ENCODE measurements at places on chromosomes 2 and 18.
A peak's percentile ranks its signal among the peaks of the same experiment; 100 is the strongest.

DNA sequence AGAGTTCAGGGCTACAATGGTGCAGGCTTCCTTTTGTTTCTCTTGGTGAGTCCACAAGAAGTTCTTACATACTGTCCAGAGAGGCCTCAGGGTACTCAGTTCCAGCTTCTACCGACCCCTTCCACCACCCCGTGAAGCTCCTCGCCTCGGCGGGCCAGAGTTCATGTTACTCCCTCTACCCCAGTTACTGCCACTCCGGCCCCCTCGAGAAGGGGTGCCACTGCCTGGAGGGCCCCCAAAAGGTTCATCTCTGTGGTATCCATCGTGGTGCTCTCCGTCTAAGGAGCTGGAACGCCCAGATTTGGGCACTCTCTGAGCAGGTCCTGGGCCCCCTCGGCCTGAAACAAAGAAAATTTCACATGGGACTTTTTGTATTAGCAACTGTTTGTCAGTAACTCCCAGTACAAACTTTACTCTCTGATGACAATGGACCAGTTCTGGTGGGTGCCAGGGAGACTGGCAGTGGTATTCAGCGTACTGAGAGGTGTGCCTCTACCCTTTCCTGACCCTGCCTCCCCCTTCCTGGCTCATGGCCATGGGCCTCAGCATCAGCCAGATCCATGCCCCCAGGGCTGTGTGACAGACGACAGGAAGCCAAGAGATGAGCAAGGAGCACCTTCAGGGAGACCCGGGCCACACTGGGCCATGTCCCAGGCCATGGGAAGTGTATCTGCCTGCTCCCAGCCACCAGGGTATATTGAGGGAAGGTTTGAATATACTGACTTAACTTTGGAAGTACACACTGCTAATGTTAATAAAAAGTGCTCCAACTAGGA, 5.1 kb downstream of the SFT2D3 start:
- DNase-seq: no peak

DNA sequence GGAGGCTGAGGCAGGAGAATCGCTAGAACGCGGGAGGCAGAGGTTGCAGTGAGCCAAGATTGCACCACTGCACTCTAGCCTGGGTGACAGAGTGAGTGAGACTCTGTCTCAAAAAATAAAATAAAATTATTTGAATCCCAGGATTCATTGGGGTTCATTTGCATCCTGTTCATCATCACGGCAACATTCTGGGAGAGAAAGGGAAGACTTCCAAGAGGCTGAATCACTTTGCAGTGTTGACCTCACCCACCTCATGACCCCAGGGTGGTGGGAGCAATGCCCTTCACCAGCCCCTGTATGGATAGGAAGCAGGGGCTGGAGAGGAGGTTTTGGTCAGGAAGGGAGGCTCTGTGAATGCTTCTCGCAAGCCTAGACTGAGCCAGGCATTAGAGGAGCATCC, 195.6 kb downstream of the CTIF start:
- no peak for DNase-seq

DNA sequence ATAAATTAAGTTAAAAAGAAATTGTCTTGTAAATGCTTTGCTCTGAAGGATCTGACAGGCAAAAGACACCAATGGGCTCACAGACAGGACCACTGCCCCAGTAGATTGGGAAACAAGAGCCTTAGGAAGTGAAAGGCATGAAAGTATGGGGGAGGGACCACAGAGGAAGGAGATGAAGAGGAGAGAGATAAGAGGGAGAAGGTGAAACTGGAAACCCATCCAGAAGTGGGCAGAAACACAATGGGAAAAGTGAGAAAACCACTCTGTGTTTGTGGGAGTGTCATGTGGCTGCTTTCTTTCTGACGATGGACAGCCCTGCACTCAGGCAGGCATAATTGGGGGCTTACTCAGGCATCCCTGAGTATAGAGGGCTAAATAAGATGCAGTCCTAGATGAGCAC, 101.5 kb upstream of the STON1 start:
- no peak for DNase-seq

GRCh38 chr2:73028841-73029240, 42.7 kb downstream of the SFXN5 start:
- no peak for DNase-seq

GRCh38 chr2:77713412-77713811, 191.2 kb upstream of the LRRTM4 start:
- DNase-seq: no peak

DNA sequence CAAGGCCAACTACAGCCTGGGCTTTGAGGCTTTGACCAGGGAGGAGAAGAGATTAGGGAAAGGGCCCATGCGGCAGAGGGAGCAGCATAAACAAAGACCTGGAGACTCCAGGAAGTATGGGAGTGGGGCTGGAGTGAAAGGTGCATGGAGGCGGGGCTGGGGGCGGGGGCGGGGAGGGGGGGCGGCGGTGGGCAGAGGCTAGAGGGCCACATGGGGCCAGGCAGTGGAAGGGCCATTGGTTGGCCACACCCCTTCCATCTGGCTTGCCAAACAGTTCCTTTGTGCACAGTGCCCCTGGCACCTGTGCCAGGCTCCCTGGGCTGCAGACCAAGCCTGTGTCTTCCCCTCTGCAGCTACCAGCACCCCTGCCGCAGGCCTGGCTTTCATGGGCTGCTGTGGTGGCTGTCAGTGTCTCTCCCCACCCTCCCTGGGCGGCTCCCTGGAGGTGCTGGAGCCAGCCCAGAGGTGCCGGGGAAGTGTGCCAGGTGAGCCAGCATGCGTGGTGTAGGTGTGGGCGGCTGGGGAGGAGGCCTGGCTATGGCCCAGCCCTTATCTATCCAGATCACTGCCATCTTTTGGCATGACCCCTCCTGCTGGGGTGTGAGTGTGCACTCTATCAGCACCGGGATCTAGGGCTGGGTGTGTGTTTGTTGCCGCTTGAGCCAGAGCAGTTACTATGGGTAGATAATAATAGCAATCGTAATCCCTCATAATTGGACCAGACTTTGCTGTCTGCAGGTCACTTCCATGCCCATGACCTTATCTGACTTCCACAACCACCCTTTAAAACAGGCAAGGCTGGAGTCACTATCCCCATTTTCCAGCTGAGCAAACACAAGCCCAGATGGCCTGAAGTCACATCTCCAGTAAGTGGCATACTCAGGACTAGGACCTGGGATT, 30.5 kb downstream of the DNMT3A start:
- peak; percentile 98 for DNase-seq

DNA sequence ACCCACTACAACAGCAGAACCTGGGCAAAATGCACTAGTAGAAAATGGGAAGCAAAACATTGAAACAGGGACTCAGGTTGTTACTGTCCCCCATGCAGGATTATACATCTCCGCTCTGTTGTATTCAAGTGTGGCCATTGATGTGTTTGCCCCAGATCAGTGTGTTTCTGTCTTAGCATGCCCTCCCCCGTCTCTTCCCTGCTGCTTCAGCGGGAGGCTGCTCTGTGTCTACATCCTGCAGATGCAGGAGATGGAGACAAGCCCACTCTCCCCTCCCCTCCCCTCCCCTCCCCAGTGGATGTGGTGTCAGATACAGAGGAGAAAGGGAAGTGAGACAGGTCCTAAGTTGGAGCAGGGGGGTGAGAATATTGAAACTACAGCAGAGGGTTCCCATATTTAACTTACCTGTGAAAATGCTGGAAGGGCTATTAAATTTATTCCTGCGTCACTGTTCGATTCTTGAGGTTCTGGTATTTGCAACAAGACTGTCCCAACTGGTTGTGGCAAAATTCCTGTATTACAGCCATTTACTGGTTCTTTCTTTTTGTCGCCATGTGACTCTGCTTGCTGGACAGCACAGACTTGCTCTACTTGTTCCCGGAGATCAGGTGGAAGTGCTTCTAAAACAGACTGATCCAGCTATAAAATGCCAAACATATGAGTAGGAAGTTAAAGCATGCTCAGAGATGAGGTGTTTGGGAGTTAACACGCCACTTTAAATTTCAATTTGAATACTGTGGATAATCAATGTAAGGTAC, 67.0 kb downstream of the EIF5B start:
- peak; percentile 87 for DNase-seq

GRCh38 chr2:36677996-36678605, 18.4 kb upstream of the VIT start:
- no peak for DNase-seq

DNA sequence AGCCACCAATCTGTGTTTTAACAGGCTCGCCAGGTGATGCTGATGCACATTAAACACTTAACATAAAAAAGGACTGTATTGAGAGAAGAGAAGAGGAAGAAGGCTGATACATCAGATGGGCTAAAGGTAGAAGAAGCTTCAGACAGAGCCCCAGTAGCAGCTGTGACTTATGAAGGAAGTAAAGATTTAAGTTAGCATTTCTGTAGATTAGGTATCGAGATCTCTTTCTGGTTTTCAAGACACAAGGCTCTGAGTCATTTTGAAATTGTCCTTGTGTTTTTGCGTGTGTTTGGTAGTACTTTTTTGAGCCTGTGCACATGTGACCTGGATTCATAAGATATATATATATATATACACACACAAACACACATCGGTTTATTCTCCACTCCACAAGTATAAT, 40.6 kb upstream of the GCFC2 start:
- no peak for DNase-seq

GRCh38 chr18:8450898-8451665, 158.2 kb upstream of the RAB12 start:
- no peak for DNase-seq

DNA sequence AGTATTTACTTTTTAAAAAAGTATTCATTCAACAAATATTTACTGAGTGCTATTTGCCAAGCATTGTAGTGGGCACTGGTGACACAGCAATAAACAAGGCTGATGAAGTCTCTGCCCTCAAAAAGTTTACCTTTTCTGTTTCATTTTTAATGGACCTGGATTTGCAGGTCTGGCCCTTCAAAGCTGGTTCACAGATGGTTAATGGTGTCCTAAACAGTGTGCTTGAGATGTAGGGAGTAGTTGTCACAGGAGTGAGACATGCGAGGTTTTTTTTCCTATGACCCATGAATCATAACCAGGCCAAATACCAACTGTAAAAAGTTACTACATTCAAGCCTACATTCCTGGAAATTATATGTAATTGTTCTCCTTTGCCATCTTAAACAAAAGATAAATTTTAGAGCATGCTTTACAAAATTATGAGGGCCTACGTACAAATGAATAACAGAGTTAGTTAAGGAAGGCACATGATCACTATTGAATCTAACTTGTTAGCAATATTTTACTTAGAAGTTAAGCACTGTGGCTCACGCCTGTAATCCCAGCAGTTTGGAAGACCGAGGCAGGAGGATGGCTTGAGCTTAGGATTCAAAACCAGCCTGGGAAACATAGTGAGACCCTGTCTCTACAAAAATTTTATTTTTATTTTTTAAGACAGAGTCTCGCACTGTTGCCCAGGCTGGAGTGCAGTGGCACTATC, 223.9 kb downstream of the MBD5 start:
- DNase-seq: peak; percentile 41

All from LNCaP clone FGC (cell line).